Neural progenitor cell (in vitro differentiated cells): ENCODE measurements at places on chromosomes 6 and 20. TPM values are rescaled to one million over a fixed set of nuclear protein-coding genes. Genes with fewer than 3 reads are reported as not detected.

DNA sequence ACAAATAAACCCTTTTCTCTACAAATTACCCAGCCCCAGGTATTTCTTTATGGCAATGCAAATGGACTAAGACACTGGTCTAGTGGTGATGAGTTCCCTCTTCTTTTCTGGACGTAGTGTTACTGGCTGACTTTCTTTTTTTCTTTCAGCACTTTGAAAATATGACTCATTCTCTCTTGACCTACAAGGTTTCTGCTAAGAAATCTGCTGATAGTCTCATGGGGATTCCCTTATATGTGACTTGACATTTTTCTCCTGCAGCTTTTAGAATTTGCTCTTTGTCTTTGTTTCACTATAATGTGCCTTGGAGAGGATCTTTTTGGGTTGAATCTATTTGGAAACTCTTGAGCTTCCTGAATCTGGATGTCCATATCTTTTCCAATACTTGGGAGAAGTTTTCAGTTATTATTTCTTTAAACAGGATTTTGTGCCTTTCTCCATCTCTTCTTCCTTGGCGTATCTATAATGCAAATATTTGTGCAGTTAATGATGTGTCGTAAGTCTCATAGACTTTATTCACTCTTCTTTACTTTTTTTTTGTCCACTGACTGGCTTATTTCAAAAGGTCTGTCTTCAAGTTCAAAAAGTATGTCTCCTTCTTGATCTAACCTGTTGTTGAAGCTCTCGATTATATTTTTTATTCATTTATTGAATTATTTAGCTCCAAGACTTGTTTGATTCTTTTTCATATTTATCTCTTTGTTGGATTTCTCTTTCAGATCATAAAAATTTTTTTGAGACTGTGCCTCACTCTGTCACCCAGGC, 42.2 kb upstream of the TPD52L1 start:
- no peaks in the 10 kb centered on the region for H3K27me3 ChIP-seq
- H3K4me3 ChIP-seq = no peak overlapping the region
- no peaks in the 10 kb centered on the region for H3K4me1 ChIP-seq
- no peak for DNase-seq

The VARS1 gene
- 34.1 and 66.8 TPM in 2 replicates for total RNA-seq

DNA sequence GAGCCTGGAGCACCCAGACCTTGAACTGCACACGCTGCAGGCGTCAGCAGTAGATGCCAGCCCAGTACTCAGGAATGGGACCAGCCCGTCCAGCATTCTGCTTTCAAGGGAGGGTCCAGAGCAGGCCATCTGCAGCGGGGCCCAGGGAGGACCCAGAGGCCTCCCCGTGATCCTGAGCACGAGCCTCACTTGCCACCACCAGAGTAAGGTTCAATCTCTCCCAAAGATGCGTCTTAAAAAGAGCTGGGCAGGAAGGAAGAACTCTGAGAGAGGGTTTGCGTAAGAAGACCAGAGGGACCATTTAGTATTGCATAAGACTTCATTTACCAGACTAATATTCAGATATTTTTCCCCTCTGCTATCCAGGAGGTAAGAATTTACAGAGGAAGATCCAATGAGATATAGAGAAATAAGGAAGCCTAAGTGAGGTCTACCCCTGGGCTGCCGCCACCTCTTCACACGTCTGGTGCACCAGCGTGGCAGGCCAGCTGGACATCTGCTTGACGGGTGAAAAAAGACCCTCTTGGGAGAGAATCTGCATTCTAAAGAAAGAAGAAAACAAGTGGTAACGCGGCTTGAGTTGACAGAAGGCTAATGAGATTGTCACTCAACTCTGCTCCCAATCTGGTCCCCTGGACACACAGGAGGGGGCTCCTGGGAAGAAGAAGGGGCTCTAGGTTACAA, 107.3 kb downstream of the PRND start:
- H3K4me1 ChIP-seq = peaks cover 6% of the 10 kb centered on the region
- DNase-seq = no peak
- no peaks in the 10 kb centered on the region for H3K27me3 ChIP-seq
- H3K27ac ChIP-seq = no peak overlapping the region
- no peak overlapping the region for H3K4me3 ChIP-seq

DNA sequence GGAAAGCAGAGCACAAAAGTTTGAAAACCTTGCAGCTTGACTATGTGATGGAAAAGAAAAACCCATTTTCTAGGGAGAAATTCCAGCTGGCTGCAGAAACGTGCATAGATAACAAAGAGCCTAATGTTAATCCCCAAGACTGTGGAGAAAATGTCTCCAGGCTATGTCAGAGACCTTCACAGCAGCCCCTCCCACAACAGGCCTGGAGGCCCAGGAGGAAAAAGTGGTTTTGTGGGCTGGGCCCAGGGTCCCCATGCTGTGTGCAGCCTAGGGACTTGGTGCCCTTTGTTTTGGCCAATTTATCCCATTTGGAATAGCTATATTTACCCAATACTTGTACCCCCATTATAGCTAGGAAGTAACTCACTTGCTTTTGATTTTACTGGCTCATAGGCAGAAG, 484.1 kb upstream of the HTR1E start:
- no peaks in the 10 kb centered on the region for H3K4me1 ChIP-seq
- no peak overlapping the region for H3K4me3 ChIP-seq
- DNase-seq = no peak
- H3K27ac ChIP-seq = no peak overlapping the region
- H3K36me3 ChIP-seq = no peaks in the 10 kb centered on the region
- H3K27me3 ChIP-seq = no peaks in the 10 kb centered on the region

The PTK7 gene
- 68.0 and 155 TPM in 2 replicates for total RNA-seq

The R3HDML gene
- total RNA-seq = not detected in 2 replicates

- H3K4me3 ChIP-seq = no peak overlapping the region
- H3K27ac ChIP-seq = no peak overlapping the region
- no peaks in the 10 kb centered on the region for H3K27me3 ChIP-seq
- H3K36me3 ChIP-seq = no peaks in the 10 kb centered on the region
- peak; percentile 19 for DNase-seq
Measured at GRCh38 chr20:49775229-49775693, 37.4 kb upstream of the SLC9A8 start.

- H3K27me3 ChIP-seq = no peaks in the 10 kb centered on the region
- H3K27ac ChIP-seq = no peak overlapping the region
- H3K4me3 ChIP-seq = no peak overlapping the region
- H3K36me3 ChIP-seq = no peaks in the 10 kb centered on the region
- peaks cover 37% of the 10 kb centered on the region for H3K4me1 ChIP-seq
Measured at GRCh38 chr6:90159452-90159851, 137.2 kb downstream of the BACH2 start.

The ALDH5A1 gene
- 3.5 and 10.8 TPM in 2 replicates for total RNA-seq
